ENCODE measurements at places on chromosomes 7 and 10.

GRCh38 chr10:5628451-5629302 lies 37.7 kb downstream of the ASB13 start:
- DNase-seq, result no peak

GRCh38 chr10:9015005-9015404 lies 960.5 kb downstream of the GATA3 start:
- no peak for DNase-seq

DNA sequence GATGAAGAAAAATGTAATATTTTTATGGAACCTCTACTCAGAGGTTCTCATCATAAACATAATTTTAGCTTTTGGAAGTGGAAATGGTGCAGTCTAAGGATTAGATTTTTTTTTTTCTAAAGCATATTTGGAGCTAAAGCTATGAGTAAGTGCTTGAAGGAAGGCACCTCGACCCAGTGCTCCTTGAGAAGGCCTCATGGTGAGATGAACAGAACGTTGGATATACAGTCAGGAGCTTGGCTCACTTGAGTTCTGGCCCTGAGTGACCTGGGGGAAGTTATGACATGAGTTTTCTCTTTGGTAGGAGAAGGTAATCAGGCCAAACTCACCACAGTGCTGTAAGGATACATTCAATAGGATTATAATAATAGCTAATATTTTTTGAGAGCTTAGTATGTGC lies 163.3 kb downstream of the JCAD start:
- no peak for DNase-seq

GRCh38 chr10:127850944-127851343 lies 41.8 kb downstream of the CLRN3 start:
- no peak for DNase-seq

DNA sequence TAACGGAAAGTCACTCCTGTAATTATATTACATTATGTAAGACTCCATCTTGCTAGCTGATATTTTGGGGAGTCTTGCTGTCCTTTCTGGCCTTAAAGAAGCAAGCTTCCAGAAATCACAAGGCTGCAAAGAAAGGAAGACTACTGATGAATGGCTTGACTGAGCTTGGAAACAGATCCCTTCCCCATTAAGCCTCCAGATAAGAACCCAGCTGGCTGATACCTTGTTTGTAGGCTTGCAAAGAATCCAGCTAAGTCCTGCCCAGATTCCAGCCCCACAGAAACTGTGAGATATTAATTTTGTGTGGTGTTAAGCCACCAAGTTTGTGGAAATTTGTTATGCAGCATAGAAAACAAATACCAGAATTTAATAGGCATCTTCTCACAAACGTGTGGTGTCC lies 49.9 kb upstream of the TMEM106B start:
- DNase-seq, result no peak

All from iPS DF 6.9 (cell line).